NCI-H1105 treated with DMSO at 0.1 percent for 48 hours (cell line): ENCODE measurements at places on chromosomes 5 and 9.

DNA sequence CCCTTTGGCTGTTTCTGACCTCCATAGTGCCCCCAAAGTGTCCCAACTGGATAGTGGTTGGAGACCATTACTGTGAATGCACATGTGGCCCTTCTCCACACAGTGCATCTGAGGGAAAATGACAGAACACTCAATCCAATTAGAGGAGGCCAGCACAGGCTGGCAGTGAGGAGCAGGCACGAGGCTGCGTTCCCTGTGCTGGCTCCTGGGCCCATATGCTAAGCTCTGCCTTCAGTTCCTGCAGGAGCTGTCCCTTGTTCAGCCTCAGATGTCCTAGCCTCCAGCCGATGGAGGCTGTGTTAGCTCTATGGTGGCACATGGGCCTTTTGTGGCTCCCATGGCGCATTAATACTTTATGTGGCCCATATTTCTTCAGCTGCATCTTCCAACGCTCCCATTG is 35.8 kb downstream of the ALG2 start:
- DNase-seq, result no peak

DNA sequence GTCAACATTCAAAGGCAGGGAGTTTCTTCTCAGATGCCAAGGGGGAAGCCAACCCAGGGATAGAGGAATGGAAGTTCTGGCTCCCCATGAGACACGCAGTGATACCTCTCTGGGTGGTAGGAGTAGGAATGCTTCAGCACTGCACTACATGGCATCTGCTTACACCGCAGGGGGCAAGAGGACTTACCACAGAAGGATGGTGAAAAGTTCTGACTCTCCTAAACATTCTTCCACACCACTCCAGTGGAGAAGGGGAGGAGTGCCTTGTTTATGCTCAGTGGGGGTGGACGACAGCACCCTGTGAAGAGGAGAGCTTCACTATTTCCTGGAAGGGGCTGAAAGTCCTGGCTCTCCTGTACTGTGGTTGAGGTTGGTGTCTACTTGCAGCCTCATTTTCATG is 1011.3 kb upstream of the WWC1 start:
- DNase-seq, result no peak

GRCh38 chr5:168364151-168364661 is 72.8 kb downstream of the WWC1 start:
- no peak for DNase-seq

DNA sequence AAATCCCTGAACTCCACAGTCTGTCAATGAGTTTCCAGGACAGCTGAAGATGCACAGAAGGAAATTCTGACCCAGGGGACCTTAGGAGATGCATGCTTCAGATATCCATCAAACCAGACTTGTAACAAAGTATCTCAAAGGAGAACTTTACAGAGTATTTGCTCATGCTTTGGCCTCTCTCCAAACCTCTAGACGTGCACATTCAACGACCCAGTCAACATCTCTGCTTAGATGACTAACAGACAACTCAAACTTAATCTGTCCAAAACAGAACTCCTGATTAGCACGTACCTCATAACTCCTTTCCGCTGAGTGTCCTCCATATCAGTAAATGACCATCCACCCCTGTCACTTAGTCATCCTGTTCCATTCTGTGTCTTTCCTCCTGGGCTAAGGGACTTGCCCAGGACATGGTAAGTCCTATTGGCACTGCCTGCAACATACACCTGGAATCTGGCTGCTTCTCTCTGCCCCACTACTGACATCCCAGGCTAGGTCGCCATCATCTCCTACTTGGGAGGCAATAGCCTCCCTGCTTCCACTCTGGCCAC is 107.4 kb downstream of the LMNB1 start:
- DNase-seq, result no peak

GRCh38 chr5:53031695-53032096 is 42.5 kb downstream of the ITGA2 start:
- DNase-seq, result no peak

GRCh38 chr5:97131921-97132320 is 10.5 kb downstream of the LIX1 start:
- DNase-seq, result no peak

- no peak for DNase-seq
Measured at GRCh38 chr5:126801992-126802294, 25.0 kb downstream of the LMNB1 start.

DNA sequence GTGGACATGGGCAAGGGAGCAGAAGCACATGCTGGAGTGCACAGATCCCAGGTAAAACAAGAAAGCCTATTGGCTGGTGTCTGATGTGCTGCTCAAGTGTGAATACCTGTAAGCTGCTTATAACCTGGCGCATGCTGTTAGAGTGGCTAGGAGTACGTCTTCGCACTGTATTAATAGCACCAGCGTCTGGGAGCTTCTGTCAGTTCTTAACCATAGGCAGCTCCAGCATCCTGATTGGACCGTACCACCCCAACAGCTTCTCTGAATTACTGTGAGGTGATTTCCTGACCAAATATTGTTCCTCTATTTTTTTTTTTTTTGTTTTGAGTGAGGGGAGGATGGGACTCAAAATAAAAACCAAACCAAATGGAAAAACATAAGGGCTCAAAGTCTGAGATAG is 987.6 kb downstream of the PTPRD start:
- DNase-seq, result no peak

- no peak for DNase-seq
Measured at GRCh38 chr9:122086873-122087272, 6.2 kb downstream of the TTLL11 start.

GRCh38 chr9:104779946-104780535 is 16.1 kb downstream of the NIPSNAP3B start:
- no peak for DNase-seq

GRCh38 chr5:1226231-1226630 is 1.1 kb downstream of the SLC6A18 start:
- no peak for DNase-seq
